ENCODE measurements at places on chromosomes 7 and 10.

DNA sequence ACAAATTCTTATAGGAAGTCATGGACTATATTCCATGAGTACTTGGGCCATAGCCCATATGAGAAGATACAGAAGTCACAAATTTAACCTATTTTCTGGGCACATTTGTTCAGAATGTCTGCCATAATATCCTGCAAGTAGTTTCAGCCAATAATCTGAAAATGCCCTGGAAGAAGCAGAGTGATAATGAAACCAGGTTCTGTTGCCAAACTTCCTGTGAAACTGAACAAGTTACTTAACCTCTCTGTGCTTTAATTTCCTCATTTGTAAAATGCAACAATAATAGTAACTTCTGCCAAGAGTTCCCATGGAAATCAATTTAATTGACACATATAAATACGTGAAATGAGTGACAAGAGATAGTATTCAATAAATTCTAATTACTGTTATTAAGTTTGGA, 88.8 kb downstream of the SEMA3C start:
- DNase-seq: no peak

DNA sequence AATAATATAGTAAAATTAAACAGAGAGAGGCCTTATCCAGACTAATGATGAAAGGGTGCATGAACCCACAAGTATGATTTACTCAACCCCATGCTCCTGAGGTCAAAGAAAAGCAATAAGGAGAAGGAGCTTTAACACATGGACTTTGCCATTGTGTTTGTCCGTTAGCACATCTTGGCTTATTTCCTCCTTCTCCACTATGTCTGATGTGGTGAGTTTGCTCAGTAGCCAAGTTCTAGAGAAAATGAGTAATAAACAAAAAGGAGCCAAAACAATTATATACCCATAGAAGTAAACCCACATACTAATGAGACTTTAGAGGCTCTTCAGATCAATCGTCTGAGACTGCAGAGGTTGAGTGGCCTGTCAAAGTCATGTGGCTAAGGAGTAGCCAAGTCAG, 26.1 kb upstream of the ADD3 start:
- no peak for DNase-seq

GRCh38 chr10:4130685-4131084, 345.7 kb upstream of the KLF6 start:
- peak; percentile 48 for DNase-seq

DNA sequence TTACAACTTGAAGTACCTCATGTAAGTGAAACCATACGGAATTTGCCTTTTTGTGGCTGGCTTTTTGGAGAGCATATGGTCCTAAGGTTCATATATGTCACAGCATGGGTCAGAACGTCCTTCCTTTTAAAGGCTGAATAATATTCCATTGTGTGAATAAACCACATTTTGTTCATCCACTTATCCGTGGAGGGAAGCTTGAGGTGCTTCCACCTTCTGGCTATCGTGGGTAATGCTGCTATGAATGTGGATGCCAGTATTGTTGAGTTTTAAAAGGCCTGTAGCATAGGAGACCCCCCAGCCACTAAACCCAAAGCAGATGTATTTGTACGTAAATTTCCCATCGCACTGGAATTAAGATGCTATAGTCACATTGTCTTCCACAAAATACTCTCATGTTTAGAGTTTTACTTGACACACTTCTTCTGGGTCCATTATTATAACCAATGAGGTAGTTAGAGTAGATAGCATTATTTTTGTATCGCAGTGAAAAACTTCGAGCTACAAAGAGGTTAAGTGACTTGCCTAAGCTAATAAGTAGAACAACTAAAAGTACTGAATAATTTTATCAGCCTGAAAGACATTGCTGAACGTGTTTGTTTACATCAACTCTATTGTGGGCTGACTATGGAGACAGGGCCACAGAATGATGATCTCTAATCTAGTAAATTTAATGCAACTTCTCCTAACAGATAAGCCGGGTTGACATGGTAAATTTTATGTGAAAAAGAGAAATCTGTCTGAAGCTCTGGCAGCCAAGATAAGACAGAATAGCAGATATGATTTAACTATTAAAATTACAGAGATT, 183.0 kb upstream of the CTBP2 start:
- no peak for DNase-seq

- DNase-seq: no peak
Measured at GRCh38 chr10:133165556-133166503, 5.8 kb downstream of the KNDC1 start.

- DNase-seq: no peak
Measured at GRCh38 chr10:69213591-69214311, 6.4 kb upstream of the HKDC1 start.

- DNase-seq: no peak
Measured at GRCh38 chr7:55502858-55503440, 69.4 kb downstream of the VOPP1 start.

GRCh38 chr10:79195091-79195923, 126.5 kb downstream of the ZMIZ1 start:
- DNase-seq: peak; percentile 76

GRCh38 chr10:14186245-14186644, 144.5 kb downstream of the FRMD4A start:
- no peak for DNase-seq
